ENCODE measurements at places on chromosomes 11 and 22. TPM values are rescaled to one million over a fixed set of nuclear protein-coding genes. Genes with fewer than 3 reads are reported as not detected.

Gene BIRC3
- 0.18 TPM for total RNA-seq

DNA sequence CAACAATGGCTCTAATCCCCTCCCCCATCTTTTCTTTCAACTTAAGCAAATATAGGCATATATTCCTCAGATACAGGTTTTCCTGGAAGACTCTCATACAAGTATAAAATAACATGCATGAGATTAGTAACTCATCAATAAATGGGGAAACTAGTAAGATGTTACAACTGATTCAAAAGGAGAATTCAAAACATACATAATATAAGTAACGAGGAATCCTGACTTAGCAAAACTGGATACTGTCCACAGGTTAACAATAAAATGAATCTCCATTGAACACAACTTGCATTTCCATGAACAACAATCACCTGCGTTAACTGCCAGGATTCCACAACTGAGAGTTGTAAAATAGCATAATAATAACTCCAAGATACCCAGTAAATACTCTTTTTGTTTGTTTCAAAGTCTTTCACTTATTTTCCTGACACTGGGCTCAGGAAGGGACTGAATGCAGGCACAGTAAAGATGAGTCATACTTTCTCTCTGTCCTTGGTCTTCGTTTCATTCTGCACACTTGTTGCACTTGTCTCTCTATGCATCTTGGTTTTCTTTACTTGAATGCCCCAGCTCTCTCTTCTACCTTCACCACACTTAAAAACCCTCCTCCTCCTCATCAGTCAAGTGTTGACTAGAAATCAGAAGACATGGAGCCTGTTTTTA is 8.1 kb downstream of the APIP start:
- DNase-seq = no peak

DNA sequence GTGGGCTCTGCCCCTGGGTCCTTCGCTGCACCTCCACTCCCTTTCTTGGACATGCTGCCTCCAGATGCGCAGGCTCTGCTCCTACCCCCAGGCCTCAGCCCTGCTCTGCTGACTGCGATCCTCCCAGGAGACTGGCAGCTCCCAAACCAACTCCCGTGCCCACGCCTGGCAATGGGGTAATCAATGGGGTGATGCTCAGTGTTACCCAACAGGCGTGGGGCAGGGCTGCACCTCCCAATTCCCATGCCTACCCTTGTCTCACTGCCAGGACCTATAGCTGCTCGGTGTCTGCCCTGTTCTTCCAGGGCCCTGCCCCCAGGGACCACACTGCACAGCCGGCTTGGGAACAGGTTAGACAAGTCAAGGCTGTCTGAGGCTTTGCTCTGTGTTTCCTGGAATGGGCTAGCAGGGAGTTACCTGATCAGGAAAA is at the start of gene ALDH3B2:
ALDH3B2 (minus strand) TSS at position 182 of the 430 bp plus-strand sequence. CDS start 7,688 bp downstream, outside the sequence.
- DNase-seq = peak; percentile 56

- DNase-seq = no peak
Measured at GRCh38 chr11:69466039-69466438, 15.4 kb upstream of the LINC01488 start.

Gene PGR
- total RNA-seq = 0.31 TPM

DNA sequence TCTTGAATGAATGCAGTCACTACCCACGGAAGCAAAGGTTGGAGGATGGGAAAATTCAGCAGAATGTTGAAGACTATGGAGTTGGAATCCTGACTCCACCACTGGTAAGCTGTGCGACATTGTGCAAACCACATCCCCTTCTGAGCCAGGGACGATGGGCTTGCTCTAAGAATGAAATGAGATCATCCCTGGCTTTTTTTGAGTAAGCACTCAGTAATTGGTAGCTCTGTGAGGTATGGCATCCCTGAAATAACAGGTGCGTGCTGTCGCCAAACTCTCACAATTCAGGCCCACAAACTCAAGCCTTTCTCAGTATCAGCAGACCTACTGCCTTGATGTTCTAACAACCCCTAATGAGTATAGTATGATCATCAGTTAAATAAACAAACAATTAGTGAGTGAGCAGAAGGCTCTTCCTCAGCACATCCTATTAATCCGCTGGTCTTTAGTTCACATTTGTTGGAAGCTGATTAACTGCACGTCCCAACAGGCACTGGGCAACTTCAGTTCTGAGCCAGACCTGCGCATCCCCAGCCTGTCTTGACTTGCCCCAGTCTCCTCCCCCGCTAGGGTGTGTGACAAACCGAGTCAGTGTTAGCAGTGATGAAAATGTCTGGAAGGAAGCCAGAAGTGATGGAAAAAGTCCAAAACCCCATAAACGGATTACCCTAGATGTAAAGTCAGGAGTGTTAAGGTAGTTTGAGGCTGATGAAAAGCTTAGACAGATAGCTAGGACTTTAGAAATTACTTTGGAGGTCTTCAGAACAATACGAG is 235.5 kb downstream of the GRIK4 start:
- no peak for DNase-seq

DNA sequence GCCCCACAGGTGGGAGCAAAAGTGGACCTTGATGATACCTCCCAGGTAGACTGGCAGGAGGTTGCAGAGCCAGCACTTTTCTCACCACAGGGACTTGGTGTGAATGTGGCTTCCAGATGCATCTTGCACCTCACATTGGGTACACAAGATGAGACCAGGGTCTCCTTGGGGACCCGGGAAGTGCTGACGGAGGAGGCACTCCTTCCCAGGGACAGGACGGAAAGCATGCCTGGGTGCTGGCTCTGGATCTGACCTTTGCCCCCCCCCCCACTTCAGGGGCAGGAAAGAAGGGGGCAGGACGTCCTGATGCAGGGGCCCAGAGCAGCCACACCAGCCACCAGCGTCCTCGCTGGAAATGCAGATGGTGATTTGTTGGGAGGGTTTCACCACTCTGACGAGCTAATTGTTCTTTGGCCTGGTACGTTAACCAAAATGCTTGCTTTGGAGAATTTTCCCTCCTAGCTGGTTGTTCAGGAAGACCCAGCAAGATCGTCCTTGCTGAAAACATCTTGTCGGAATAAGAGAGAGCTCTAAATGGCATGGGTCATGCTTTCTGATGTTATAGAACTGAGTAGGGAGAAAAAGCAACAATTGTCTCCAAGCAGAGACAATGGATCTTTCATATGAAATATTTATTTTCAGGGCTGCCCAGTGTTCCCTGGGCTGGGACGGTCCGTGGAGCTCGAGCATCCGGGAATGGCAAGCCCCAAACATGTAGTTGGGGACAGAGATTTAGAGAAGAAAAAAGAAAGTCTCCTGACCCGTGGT is 74.4 kb upstream of the PPARA start:
- no peak for DNase-seq

DNA sequence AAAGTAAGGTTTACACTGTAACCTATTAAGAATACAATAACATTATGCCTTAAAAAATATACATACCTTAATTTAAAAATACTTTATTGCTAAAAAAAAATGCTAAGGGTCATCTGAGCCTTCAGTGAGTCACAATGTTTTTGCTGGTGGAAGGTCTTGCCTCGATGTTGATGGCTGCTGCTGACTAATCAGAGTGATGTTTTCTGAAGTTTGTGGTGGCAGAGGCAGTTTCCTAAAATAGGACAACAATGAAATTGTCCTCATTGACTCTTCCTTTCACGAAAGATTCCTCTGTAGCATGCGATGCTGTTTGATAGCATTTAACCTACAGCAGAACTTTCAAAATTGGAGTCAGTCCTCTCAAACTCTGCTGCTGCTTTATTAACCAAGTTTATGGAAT is 97.6 kb downstream of the FAT3 start:
- DNase-seq = no peak

Gene GRIK4
- total RNA-seq = 1.0 TPM

DNA sequence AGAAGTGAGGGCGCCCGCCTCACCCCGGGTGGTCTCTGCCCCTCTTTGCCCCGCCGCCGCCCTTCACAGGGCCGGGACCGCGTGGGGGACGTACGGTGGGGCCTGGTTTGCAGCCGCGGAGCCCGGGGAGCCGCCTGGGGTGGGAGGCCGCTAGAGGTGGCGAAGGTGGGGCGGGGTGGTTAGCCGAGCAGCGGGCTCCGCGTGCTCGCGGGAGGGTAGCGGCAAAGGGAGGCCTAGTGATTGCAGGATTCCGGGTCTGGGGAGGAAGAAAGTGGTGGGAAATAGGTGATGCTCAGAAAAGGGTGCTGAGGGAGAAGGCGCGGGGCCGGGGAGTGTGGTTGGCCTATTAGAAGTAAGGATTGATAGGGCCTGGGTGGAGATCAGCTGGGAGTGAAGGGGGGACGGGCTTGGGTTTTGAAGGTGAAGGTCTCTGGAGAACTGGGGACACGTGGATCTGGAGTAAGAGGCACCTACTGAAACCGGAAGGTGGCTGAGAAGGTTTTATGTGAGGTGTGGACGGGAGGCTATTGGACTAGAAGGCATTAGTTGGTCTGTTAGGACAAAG is 571 bp downstream of the FAR1 start:
- no peak for DNase-seq

Gene UNC93B1
- total RNA-seq = 26.2 TPM

DNA sequence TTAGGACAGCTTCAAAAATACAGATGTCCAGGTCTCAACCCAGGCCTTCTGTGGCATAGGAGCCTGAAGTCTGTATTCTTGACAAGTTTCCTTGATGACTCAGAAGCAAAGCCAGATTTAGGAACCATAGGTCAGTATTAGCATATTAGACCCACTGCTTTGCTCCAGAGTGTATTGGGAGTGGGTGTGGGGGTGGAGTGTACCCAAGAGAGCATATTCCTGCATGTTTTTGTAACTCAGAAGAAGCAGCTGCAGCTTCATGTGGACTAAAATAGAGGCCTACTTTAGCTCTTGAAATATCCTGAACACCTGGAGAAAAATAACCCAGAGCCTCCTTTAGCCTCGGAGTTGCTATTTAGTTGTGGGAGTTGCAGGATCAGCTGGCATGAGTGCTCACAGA is 106.7 kb downstream of the CCDC81 start:
- DNase-seq = no peak

- DNase-seq = peak; percentile 65
Measured at GRCh38 chr11:18802381-18803257, 11.0 kb upstream of the PTPN5 start.

Gene OR5P2
- not detected for total RNA-seq

DNA sequence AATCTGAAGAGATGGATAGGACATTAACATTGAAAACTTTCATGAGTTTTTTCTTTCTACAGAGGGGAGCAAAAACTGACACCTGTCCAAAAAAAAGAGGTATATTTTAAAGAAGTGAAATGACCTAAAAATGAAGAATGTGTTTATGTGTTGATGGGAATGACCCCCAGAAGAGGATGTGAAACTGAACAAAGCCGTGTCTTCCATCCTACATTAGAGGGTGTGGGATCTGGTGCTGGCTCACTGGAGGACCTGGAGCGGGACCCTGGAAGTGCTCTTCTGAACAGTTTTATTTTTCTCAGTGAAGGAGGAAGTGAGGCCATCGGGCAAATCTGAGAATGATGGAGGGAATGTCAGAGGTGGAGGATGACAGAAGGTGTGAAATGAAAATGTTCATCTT is 470.1 kb downstream of the NTM start:
- DNase-seq = no peak

GRCh38 chr11:35146074-35146521 is 7.1 kb downstream of the CD44 start:
- DNase-seq = no peak

- DNase-seq = no peak
Measured at GRCh38 chr11:134753771-134754520, 341.9 kb upstream of the B3GAT1 start.

DNA sequence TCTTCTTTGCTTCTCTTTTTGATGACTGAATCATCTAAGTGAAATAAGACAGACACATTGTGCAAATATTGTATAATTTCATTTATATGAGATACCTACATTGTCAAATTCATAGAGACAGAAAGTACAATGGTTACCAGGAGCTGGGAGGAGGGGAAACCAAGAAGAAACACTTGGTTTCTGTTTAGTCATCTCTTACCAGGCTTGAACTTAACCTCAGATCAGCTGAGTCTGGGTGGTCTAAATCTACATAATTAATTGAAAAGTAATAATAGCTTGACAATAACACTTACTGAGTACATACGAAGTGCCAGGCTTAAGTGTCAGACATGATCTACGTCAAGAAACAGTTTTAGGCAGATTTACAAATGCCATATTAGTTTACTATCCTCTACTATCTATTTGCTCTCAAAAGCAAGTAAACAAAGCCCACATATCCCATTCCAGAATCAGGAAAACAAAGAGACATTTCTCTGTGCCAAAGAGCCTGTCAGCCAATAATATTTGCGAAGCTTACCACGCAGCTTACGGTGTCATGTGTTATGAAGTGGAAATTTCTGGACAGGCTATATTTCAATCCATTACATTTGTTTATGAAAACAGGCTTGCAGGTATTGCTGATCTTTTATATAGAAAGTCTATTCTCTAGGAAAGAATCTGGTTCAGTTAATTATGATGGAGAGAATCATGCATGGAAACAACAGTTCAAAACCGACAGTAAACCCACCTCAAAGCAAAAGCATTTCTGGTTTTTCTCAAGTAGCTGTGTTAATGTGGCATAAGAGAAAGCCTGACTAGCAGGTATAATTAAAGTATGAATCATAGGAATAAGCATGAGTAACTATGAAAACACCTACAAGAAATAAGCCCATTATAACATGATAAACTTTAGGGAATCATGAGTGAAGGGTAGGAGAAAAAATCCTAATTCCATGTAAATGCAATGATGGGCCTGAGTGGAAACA is 2.7 kb upstream of the ARHGAP42 start:
- DNase-seq = no peak

Gene SLC22A24
- not detected for total RNA-seq

Gene CECR2
- 66.3 TPM for total RNA-seq

GRCh38 chr11:80569832-80570231 is 1129.0 kb upstream of the TENM4 start:
- DNase-seq = no peak

Gene CRACR2B
- total RNA-seq = 35.8 TPM

- DNase-seq = no peak
Measured at GRCh38 chr11:91694331-91694730, 530.3 kb upstream of the FAT3 start.

Gene MYEOV
- total RNA-seq = 2.0 TPM

Gene SHANK3
- 2.1 TPM for total RNA-seq

Gene RFPL2
- total RNA-seq = 0.15 TPM

DNA sequence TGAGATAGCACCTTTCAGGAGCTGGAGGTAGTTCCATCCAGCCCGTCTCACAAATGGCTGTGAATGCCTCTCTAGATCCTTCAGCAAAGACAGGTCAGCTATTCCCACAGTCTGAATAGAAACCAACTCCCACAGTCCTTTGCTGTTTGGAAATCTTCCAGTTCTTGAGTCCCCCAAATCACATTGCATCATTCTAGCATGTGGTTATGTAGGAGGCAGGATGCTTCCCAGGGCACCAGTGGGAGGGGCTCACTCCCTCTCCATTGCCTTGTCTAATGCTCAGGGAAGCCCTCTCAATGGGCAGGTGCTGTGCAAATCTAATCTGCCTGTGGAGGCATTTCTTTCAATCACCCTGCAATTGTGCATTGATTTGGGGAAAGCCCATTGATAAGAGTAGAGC is 14.6 kb downstream of the NAV2 start:
- DNase-seq = no peak

Measured in H7 (cell line).